Breast epithelium (tissue), 4 donors: ENCODE measurements at places on chromosomes 3 and 15. TPM values are rescaled to one million over a fixed set of nuclear protein-coding genes. Genes with fewer than 3 reads are reported as not detected.

DNA sequence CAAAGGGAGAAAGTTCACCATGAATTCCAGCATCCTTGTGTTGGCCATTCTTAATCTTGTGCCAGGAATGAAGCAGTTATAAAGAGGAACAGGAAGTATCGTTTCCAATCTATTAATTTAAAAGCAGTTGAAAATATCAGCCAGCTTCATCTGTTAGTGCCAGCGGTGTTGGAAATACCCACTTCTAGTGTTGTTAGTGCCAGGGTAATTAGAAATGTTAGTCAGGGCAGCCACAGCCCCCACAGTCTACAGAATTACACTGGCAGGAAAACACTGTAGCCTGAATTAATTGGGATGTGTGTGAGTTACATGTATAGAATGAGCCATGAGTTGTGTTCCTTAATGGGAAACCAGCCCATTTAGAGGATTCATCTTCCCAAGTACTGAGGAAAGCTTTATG lies 127.8 kb downstream of the GHSR start:
- DNase-seq: no peak

- no peak for DNase-seq
Observed at GRCh38 chr3:37240170-37240945, 66.0 kb upstream of the LRRFIP2 start.

DNA sequence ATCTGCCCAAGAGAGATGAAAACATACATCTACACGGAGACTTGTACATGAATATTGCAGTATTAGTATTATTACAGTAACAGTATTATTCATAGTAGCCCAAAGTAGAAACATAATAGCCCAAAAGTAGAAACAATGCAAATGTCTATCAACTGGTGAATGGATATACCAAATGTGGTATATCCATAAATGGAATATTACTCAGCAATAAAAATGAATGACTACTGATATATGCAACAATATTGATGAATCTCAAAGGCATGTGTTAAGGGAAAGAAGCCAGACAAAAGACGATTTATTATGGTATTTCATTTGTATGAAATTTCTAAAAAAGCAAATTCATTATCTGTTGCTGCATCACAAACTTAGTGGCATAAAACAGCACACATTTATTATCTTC lies 23.5 kb upstream of the ZNF639 start:
- DNase-seq: no peak

- no peak for DNase-seq
Observed at GRCh38 chr3:56415652-56416051, 52.6 kb downstream of the ERC2 start.

Gene ZBED2
- not detected for total RNA-seq

Gene FBXL22
- total RNA-seq: 2.0 TPM

Gene ANKUB1
- not detected for total RNA-seq
